Smooth muscle cell of the brain vasculature (primary cell): ENCODE measurements at places on chromosomes 12 and 14.
A peak's percentile ranks its signal among the peaks of the same experiment; 100 is the strongest.

DNA sequence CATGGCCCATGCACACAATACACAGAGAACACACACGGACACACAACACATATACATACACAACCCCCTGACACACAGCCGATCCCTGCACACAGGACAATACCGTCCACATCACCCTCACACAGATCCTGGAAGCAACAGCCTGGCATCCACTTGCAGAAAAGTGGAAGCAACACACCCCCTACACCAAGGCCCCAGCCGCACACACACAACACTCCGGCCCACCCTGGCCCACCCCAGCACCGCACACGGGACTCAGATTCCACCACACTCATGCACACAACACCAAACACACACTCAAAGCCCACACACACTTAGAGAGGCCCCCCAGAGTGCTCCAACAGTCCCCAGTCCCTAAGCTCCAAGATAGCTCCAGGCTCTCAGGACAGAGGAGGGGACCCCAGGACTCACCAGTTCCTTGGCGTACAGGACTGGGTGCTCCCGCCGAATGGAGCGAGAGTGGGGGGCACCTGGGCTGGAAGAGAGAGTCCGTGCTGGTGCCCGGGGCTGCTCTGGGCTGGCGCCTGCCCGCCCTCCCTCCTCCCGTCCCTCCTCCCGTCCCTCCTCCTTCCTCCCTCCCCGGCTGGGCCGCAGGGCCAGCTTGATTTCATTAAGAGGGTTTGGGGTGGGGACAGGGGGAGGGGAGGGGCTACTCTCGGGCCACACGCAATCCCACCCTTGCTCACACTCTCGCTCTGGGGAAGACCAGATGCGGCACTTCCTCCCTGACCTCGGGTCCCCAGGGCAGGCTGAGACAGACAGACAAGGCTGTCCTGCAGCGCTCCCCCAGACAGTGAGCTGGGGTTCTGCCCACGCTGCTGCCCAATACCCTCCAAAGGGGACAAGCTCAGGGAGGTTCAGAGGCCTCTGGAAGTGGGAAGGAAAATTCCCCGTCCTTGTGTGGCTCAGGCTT is at the start of gene TMEM119:
Gene TMEM119, minus strand, starts transcription at position 526 of the 913 bp plus-strand sequence. CDS start 5,701 bp downstream, outside the sequence.
- DNase-seq, result no peak

DNA sequence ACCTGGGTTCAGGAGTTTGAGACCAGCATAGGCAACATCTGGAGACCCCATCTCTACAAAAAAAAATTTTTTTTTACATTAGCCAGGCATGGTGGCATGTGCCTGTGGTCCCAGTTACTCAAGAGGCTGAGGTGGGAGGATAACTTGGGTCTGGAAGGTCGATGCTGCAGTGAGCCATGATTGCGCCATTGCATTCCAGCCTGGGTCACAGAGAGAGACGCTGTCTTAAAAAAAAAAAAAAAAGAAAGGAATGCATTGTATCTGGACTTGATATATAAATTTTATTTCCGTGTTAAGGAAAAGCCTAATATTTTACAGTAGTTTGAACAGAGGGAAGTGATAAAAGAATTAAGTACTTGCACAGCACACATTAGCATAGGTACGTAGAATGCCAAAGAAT is 97.2 kb downstream of the ZC3H14 start:
- no peak for DNase-seq

DNA sequence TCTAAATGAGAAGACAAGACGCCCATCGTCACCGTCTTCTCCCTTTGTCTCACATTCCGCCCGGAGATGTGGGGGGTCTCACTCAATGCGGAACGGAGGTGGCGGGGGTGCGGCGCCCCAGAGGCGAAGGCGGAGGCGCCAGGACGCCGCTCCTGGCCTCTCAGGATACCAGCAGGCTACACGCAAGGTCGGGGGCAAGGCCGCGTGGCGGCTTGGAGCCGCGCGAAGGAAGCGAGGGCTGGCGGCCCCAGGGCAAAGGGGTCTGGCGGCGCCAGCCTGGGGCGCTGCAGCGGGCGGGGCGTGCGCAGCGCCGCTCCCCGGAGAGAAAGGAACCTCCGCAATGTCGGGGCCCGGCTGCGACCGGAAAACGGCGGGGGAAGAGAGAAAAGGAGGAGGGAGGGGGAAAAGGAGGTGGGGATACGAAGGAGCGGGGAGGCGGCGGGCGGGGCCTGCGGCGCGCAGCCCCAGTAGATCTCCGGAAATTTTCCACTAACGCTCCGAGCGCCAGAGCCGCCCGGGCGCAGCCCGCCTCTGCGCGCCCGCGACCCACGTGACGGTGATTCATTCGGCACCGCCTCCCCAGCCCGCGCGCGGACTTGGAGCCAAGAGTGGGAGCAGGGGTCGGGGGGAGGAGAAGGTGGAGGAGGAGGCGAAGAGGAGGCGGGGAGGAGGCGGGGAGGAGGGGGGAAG is 10.5 kb upstream of the SLC38A2 start:
- peak; percentile 95 for DNase-seq

DNA sequence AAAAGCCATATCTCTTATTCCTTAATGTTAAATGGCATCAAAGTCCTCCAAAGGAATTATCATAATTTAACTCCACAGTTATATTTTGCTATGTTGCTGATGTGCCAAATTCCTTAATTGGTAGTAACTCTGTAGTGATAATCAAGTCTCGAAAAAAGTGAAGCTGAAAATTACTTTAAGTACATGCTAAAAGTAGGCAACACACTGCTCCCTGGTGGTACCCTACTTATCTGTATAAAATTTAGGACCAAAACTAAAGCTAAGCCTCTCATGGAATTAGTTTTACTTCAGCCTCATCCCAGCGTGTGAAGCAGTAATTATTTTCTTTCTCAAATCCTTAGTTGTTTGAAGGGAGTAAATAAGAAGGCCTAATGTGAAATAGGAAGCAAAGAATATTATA is 132.8 kb downstream of the TTLL5 start:
- peak; percentile 7 for DNase-seq

GRCh38 chr12:4046495-4046840 is 173.3 kb upstream of the PARP11 start:
- no peak for DNase-seq

- DNase-seq, result no peak
These were observed 55.6 kb upstream of the PTHLH start for GRCh38 chr12:28027947-28028724.

GRCh38 chr12:79763766-79764452 is 73.1 kb upstream of the PAWR start:
- DNase-seq, result no peak

- no peak for DNase-seq
These were observed 448.9 kb upstream of the FAR2 start for GRCh38 chr12:28700161-28700560.

DNA sequence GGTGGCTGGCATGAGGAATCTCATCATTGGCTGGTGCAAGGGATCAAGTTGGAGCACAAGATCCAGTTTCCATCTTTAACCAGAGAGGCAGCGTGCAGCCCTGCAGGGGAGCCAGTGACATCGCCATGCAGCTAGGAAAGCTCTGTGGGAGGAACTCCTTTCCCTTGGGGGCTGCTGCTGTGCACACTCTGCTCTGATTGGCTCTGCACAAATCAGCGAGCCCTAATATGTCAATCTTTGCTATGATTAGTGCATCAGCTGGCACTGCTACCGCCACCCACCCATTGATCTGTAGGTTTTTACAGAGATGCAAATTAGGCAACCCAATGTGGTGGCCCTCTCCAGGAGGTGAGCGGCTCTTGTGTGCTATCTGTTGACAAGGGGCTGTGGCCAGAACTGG is 262.6 kb downstream of the PCNX1 start:
- no peak for DNase-seq
